ENCODE measurements at places on chromosomes 6 and 20. TPM values are rescaled to one million over a fixed set of nuclear protein-coding genes. Genes with fewer than 3 reads are reported as not detected.

RAET1G gene
- not detected for total RNA-seq

DNA sequence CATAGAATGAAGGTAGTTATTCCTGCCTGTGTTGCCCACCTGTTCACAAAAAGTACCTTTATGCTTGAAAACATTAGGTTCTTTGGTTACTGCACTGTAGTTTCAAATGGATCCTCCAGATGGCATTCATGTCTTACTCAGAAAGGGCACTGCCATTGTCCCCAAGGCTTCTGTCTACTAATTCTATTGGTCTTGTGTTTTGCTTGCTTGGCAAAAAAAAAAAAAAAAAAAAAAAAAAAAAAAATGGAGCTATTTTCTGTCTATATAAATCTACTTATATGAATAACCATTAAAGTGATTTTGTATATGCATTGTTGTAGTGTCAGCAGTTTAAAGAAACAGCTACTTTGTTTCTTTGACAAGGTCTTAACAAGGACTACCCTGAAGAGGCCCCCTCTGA is 12.7 kb upstream of the EFHC1 start:
- H3K36me3 ChIP-seq, result no peaks in the 10 kb centered on the region
- H3K27ac ChIP-seq, result no peak overlapping the region
- H3K27me3 ChIP-seq, result no peaks in the 10 kb centered on the region
- no peaks in the 10 kb centered on the region for H3K4me1 ChIP-seq
- H3K4me3 ChIP-seq, result no peak overlapping the region

SUPT3H gene
- total RNA-seq, result 11.4 TPM

- H3K27ac ChIP-seq, result no peak overlapping the region
- H3K4me1 ChIP-seq, result no peaks in the 10 kb centered on the region
- H3K27me3 ChIP-seq, result no peaks in the 10 kb centered on the region
- no peaks in the 10 kb centered on the region for H3K36me3 ChIP-seq
Measured at GRCh38 chr6:35445691-35446090, 6.4 kb upstream of the FANCE start.

BTN1A1 gene
- total RNA-seq, result 0.38 TPM

DNA sequence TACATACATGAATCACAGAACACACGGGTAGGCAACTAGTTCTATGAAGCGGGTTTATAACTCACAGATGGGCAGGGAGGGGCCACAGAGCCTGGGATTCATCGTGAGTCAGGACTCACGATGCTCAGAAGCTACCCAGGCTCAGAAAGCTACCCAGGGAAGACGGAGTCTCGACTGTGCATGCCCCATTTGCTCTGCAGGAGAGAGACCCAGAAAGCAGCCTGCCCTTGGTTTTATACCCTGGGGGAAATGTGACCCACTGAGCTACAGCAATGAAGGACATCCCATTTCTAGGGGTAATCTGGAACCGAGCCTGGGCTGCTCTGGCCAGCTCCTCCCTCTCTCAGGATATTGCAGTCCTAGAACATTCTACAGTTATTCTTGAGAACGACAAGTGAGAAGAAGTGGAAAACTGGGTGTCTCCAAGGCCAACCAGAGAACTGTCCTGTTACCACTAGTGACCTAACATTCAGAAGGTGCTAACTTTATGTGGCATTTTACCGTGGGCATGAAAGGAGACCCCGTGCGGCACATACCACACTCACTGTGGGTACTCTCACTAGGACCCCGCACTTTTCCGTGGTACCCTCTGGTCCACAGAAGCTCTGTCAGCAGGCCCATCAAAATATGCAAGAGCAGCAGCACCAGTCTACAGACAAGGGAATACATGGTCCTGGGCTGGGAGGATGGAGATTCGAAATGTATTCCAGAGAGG is 201.9 kb upstream of the PMEPA1 start:
- H3K27ac ChIP-seq, result no peak overlapping the region
- no peaks in the 10 kb centered on the region for H3K36me3 ChIP-seq
- DNase-seq, result no peak
- no peaks in the 10 kb centered on the region for H3K27me3 ChIP-seq

- H3K27me3 ChIP-seq, result no peaks in the 10 kb centered on the region
- H3K27ac ChIP-seq, result no peak overlapping the region
- DNase-seq, result no peak
- no peaks in the 10 kb centered on the region for H3K4me1 ChIP-seq
Measured at GRCh38 chr6:113875470-113875869, 18.3 kb downstream of the MARCKS start.

Data from GM23338 (cell line).